ENCODE measurements at places on chromosomes 2 and 18.

GRCh38 chr2:3202926-3203325 is 174.7 kb downstream of the EIPR1 start:
- DNase-seq: no peak

DNA sequence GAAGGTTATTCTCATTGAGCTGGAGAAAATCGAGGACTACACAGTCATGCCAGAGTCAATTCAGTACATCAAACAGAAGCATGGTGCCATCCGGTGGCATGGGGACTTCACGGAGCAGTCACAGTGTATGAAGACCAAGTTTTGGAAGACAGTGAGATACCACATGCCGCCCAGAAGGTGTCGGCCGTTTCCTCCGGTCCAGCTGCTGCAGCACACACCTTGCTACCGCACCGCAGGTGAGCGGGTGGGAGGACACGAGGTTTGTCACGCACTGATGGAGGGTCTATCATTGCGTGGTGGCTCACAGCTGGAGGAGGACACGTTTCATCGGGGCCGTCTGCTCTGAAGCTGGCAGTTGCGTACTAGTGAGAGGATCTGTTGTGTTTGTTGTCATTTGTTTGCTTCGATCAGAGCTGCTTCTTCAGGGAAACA is 48.2 kb downstream of the IL1RL2 start:
- DNase-seq: no peak

- no peak for DNase-seq
Measured at GRCh38 chr2:163345795-163346573, 389.8 kb downstream of the FIGN start.

DNA sequence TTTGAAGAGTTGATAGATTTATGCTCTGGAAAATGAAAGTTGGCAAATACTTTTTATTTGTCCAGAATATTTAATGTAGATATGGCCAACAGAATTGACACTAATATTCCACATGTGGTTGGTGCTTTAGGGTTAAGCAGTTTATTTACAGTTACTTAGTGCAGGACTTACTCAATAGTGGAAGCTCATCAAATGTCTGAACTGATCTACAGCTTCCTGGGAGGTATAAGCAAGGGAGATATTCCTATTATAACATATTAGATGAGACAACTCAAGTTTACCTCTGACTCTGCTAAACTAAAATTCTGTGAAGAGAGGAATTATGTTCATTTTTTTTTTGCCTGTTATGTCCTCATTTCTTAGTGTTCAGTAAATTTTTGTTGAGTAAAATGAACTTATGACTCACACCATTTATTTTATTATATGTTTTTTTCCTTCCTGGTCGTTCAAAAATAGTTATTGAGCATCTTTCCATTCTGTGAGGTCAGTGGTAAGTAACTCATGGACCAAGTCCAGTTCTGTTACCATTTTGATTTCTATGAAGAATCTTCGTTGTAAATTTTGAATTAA is 13.6 kb downstream of the ABI2 start:
- no peak for DNase-seq

DNA sequence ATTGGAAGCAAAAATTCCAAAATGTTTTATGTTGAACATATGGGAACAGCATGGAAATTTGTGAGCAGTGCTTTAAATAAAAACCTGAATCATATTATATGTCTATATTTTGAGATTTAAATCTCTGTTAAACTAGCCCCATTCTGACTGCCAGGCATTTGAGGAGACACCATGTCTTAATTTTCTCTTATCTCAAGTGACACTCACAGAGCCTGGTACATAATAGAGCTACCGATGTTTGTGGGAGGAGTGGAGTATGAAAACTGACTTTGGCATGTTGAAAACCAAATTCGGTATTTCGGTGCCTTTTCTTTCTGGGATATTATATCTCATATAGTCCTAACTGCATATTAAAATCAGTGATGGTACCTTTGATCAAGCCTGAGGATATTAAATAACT is 124.1 kb downstream of the PTPRM start:
- DNase-seq: no peak

DNA sequence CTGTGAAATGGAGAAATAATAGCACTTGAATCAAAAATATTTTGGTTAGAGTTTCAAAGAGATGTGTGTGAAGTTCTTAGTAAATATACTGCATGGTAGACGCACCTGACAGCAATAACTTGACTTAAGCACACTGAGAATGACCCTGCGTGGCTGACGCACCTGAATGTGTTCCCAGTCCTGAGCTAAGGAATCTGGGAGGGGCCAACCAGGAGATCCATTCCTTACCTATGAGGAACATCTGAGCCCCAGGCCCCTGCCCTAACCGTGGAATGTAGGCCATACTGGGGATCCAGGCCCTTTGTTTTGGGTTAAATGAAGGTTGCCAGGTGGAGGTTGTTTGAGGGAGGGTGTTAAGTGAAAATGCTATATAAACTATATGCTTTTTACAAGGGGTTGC is 284.4 kb downstream of the RBM43 start:
- no peak for DNase-seq

- DNase-seq: no peak
Measured at GRCh38 chr2:164694275-164694695, 73.0 kb upstream of the GRB14 start.

DNA sequence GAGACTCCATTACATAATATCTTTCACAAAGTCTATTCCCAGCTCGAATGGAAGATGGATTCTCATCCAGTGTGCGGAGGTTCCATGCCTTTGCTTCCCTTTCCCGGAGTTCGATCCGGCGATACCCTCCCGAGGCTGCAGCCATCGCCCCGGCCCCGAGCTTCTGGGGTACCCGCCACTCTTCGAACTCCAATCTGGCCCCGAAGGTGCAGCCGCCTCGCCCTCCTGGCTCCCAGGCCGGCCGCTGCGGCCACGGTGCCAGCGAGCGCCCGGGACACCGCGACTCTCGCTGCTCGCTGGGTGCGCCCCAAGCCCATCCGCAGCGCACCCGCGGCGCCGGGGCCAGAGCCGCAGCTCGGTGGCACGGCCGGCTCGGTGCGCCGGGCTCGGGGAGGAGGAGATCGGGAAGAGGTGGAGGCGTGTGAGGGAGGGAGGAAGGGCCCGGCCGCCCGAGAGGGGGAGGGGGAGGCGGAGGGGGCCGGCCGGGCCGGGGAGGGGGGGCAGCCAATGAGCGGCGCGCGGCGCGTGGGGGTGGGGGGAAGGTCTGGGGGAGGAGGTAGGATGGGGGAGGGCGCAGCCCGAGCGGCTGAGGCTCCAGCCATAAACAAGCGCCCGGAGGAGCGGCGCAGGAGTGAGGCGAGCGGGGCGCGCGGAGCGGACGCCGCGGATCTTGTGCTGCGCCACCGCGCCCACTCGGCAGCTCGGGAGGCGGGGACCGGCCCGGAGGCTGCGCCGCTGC is at the start of gene CRIM1:
CRIM1 (plus strand) TSS at position 628 of the 739 bp plus-strand sequence. CDS start 515 bp downstream, outside the sequence.
- peak; percentile 49 for DNase-seq

DNA sequence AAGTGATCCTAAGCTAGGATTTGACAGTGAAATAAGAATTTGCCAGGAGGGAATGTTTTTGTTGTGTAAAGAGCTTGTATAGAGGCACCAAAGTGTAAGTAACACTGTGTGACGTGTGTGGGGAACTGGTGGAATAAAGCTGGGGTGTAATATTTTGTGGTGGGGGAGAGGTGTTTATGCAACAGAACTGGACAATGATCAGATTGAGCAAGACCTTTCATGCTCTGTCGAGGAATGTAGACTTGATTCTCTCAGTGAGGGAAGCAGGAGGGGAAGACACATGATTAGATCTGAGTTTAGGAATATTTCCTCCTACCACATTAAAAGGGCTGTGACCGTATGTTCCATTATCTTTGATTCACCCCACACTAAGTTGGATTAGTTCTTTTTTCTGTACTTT is 43.6 kb downstream of the EFEMP1 start:
- no peak for DNase-seq

- no peak for DNase-seq
Measured at GRCh38 chr2:200320344-200320743, 13.9 kb downstream of the SPATS2L start.

- DNase-seq: no peak
Measured at GRCh38 chr2:8594731-8595427, 87.0 kb upstream of the ID2 start.

DNA sequence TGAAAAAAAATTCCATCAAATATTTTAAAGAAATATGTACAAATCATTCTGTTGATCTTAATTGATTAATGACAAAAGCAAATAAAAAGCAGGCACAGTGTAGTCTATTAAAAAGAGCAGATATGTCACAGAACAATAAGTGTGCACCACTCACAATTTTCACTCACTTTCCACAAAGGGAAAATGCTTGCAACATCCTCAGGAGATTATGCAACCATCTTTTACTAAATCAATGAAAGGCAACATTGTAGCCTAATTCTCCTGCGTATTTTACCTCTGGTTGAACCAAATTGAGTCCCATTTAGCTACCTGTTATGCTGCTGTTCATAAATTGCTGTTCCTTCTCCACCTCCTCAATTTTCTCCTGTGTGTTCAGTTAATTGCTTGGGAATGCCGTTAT is 1346.8 kb upstream of the PIK3C3 start:
- no peak for DNase-seq

DNA sequence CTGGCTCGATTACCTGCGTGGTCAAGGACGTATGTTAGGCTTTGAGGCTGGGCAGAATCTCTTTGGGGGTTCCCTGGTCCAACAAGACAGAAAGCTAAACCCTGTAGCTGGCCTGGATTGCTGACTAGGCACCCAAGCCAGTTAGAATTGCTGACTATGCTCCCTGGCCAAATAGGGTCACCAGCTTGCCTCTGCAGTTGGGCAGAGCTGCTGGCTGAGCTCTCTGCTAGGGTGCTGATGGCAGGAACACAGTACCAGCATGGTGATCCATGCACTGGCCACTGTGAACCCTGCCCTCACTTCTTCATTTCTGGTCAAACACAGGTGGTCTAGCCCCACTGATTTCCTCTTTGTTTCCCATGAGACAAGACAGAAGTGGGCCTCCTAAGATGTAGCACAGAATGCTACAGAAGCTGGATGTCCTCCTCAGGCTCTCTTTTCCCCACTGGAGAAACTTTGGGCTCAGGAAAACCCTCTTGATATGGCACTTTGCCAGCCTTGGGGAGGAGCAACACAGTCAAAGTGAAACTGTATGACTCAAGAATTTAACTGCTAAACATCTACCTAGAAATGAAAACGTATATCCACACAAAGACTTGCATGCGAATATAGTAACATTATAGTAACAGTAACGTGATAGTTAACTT is 20.8 kb downstream of the SP140L start:
- DNase-seq: peak; percentile 30

DNA sequence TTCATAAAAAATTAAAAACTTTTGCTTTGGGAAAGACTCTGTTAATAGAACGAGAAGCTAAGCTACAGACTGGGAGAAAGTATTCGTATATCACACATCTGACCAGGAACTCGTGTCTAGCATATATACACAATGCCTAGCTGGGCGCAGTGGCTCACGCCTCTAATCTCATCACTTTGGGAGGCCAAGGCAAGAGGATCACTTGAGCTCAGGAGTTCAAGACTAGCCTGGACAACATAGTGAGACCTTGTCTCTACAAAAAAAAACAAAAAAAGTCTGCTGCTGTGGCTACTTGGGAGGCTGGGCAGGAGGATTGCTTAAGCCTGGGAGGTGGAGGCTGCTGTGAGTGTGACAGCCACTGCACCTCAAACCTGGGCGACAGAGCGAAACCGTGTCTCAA is 46.6 kb downstream of the EPB41L5 start:
- DNase-seq: no peak

- no peak for DNase-seq
Measured at GRCh38 chr2:45860136-45861121, 209.0 kb downstream of the PRKCE start.

DNA sequence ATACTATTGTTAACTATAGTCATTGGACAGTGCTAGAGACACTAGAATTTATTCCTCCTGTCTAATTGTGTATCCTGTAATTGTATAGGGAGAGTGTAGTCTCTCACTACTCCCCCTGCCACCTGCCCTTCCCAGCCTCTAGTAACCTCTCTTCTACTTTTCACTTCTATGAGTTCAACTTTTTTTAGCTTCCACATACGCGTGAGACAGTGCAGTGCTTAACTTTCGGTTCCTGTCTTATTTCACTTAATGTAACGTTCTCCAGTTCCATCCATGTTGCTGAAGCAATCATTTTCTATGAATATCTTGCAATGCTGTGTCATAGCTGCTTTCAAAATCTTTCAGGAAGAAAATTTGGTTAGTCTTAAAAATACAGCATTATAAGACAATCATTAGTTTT is 22.8 kb upstream of the RUFY4 start:
- no peak for DNase-seq

DNA sequence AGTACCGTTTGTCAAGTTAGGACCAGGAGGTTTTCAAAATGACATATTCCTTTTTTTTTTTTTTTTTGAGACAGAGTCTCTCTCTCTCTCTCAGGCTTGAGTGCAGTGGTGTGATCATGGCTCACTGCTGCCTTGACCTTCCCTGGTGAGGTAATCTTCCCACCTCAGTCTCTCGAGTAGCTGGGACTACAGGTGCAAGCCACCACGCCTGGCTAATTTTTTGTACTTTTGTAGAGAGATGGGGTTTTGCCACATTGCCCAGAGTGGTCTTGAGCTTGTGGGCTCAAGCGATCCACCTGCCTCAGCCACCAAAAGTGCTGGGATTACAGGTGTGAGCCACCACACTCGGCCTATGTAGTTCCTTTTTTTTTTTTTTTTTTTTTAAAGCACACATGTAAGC is 127.9 kb upstream of the SEC11C start:
- no peak for DNase-seq

DNA sequence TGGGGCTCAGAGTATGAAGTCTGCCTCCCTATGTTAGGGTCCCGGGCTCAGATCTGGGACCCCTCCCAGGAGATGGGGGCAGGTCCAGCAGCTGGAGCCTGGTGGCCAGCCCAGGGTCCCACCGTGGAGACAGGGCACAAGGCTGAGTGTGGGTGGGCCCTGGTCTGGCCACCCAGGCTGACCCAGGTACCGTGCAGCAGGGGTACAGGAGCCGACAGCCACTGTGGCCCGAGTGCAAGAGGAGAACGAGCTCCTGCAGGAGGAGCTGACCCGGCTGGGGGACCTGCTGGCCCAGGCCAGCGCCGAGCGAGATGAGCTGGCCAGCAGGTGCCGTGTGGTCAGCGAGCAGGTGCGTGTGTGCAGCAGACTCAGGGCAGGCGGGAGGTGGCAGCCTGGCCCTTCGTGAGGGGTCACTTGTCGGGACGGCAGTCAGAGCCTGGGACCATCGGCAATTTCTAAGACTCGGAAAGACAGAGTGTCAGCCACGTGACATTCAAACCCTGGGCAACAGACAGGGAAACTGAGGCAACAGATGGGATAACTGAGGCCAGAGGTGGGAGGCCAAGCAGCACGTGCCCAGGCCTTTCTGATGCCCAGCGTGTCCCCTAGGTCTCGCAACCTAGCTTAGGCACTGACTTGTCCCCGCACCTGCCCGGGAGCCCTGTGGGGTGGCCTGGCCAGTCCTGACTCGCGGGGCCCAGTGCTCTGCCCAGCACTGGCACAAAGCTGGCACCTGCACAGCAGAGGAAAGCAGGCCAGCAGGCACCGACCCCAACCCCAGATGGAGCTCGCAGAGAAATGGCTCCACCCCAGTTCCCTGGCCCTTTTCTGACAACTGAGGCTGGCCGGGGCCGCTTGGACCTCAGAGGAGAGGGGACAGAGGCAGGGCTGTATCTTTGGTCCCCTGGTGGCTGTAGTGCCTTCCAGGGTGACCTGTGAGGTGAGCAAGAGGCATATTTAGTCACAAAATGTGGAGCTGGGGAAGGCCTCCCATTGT is 13.9 kb downstream of the CROCC2 start:
- no peak for DNase-seq

Data from activated CD4-positive, alpha-beta T cell treated with anti-CD3 and anti-CD28 coated beads, Interleukin-2, amount 50 U/mL, for 4 hours (primary cell).